ENCODE measurements at places on chromosomes 12 and 14.
A peak's percentile ranks its signal among the peaks of the same experiment; 100 is the strongest.

GRCh38 chr12:117803001-117803400 lies 165.8 kb downstream of the KSR2 start:
- no peak for DNase-seq

DNA sequence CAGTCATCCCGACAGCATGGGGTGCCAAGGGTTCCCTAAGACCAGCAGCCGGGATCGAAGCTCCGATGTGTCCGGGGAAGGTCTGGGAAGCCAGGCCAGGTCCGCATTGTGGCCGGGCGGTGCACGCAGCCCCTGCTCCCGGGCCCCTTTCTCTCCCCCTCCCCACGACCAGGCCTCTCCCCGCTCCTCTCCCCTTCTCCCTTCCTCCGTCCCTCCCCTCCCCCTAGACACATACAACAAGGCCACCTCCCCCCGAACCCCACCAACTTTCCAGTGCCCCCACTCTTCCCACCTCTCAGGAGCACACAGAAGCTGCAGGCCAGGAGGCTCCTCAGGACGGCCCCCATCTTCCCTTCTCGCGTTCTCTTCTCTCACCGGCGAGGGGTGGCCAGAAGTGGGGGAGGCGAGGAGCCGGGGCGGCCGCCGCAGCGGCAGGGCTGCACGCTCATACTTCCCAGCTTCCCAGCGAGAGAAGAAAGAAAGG lies 413 bp downstream of the LRP6 start:
- peak; percentile 10 for DNase-seq

- DNase-seq: no peak
Measured at GRCh38 chr14:103144085-103144484, 20.8 kb downstream of the TNFAIP2 start.

DNA sequence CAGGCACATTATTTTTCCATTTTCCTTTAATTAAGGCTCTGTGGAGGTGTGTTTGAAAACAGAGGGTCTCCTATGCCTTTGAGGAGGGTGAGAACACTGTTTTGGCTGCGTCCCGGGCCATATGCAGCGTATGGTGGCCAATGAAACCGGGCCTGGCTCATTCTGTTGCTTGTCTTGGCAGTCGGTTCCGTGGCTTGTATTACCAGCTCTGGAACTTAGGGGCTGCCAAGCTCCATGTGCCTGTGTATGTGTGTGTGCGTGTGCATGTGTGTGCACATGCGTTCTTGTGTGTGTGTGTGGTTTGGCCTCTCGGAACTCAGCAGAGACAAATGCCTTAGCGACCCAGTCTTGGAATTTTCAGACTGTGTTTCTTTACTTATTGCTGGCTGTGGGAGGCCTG lies 2.7 kb downstream of the JDP2 start:
- no peak for DNase-seq

DNA sequence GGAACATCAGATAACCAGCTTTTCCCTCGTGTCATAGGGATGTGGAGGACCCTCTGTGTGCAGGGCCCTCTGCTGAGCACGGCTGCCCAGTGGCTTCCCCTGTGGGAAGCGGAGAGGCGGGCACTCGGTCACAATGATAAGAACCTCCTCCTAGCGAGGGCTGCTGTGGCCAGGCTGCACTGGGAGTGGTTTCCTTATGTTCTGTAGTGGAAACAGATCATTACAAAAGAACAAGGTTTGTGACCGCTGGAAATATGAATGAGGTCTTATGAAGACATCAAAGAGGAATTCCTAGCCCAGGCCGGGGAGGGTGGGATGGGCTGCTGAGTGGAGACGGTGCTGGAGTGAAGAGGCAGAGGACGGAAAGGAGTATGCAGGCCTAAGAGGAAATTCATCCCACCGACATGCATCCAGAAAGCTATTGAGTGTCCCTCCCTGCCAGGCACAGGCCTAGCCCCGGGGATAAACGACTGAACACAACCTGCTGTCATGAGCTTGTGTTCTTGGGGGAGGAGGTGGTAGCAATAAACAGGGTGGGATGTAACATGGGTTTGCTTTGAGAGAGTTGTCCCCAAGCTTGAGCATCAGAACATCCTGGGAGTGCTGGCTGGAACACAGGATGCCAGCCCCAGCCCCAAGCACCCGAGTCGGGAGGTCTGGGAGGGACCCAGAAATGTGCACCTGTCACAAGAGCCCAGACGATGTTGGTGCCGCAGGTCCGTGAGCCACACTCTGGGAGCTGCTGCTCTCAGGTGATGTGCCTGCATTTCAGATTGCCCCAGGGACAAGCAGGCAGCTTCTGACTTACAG lies 37.5 kb downstream of the FZD10 start:
- DNase-seq: no peak

DNA sequence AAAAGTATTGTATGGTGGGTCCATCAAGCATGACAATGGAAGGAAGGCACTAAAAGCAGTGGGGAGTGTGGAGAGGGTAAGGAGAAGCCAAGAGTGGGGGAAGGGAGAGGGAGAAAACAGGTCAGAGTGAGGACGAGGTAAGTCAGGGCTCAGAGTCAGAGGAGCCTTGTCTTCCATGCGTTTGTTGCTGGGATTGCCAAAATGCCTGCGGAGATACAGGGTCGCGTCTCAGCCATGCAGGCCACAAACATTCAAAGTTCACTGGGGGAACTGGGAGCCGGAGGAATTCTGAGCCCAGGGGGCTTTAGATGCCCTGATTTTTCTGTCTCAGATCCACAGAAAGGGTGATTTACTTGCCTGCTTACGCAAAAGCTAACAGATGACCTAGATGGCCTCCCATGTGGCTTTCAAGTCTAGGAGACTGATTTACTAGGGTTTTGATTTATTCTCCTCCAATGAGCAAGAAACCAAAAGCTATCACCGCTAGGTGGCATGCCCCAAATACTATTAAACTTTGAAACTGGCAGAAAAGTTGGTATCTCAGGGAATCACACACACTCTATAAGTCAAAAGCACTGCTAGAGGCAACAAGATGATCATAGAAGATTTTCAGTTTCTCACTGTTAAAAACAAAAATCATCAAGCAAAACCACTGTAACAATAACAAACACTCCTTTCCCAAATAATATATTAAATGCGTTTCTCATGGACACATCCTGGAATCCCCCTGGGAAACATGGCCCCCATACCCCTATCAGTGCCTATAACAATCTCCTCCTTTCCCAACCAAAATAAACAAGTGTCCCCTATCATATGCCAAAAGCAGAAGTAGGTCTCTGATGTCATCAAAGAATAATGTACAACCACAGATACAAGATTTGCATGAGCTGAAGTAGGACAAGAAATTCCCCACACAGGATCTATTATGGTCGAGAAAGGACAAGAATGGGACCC lies 26.6 kb upstream of the MDM1 start:
- DNase-seq: peak; percentile 55

DNA sequence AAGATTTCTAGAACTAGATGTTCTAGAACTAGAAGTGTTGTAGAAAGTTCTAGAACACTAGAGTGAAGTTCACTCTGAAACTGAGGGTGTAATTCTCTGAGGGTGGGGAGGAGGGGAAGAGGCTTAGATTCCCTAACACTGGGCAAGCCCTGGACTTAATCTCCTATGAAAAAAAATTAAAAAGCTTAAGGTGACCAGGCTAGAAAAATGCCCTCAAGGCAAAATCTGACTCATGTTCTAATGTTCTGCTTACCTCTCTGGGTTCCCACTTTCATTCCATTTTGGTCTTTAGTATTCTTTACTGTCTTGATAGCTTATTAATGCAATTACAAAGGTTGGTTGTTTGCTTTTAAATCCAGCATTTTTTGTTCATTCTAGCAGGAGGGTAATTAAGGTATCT lies 101.5 kb downstream of the KICS2 start:
- no peak for DNase-seq

GRCh38 chr12:10553148-10553547 lies 47.5 kb downstream of the EIF2S3B start:
- DNase-seq: no peak

DNA sequence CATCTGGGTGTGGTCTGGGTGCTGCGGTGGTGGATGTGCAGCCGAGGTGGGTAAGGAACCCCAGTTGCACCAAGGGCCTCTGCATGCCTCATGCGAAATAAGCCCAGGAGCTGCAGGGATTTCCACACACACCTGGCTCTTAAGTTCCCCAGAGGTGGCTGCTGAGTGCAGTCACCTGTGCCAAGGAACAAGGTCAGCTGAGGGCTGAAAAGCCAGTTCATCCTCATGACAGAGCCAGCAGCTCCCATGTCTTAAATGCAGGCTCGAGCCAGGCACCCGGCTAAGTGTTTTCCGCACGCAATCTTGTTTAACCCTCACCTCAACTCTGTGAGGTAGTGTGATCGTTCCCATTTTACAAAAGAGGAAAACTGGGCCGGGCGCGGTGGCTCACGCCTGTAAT lies 9.7 kb downstream of the HVCN1 start:
- no peak for DNase-seq

DNA sequence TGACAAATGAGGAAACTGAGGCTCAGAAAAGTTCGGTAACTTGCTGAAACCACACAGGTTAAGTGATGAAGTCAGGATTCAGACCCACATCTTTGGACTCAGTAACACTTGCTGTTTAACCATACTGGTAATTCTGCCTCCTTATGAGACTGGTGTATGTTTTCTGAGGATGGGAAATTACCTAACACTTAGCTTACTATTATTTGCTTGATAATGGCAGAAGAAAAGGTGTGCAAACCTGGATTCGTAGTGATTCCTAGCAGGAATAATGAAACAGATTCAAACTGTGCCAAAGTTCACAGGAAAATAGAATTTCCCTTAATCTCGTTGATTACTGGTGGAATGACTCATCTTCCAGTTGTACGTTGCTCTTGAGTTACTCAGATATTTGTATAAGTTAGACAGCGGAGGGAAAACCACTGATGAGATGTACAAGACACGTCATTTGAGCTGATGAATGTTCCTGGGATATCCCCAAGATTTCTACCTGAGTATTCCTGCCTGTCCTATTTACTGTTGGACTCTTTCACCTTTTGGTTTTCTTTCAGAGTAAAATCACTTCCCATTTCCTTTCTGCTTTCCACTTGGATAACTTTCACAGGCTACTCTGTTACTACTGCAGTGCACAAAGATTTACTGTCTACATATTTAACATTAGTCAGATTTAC lies 37.5 kb downstream of the PRORP start:
- DNase-seq: no peak

- DNase-seq: no peak
Measured at GRCh38 chr12:51281202-51281924, 11.1 kb upstream of the SMAGP start.

GRCh38 chr14:49892301-49892635 lies 614 bp upstream of the ARF6 start:
- DNase-seq: peak; percentile 44

- DNase-seq: no peak
Measured at GRCh38 chr12:94141892-94142291, 6.5 kb upstream of the PLXNC1 start.

DNA sequence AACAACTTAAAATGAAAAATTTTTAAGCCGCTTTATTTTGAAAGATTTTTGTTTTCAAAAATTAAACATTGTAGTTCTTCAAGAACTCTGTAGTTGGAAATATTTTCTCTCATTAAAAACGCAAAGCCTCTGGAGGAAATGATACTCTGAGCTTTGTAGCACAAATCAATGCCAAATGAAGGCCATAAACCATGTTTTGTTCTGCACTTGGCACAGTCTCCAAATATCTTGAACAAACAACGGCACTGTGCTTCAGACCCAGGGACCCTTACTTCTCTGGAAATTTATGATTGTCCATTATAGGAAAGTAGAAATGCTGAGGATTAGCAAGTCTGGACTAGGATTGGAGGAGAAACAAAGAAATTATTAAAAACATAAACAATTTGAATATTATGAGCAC lies 160.8 kb upstream of the BMP4 start:
- DNase-seq: no peak

- DNase-seq: no peak
Measured at GRCh38 chr12:22729957-22730443, 105.0 kb downstream of the ETNK1 start.

GRCh38 chr14:96648506-96649326 lies 146.5 kb downstream of the PAPOLA start:
- no peak for DNase-seq

DNA sequence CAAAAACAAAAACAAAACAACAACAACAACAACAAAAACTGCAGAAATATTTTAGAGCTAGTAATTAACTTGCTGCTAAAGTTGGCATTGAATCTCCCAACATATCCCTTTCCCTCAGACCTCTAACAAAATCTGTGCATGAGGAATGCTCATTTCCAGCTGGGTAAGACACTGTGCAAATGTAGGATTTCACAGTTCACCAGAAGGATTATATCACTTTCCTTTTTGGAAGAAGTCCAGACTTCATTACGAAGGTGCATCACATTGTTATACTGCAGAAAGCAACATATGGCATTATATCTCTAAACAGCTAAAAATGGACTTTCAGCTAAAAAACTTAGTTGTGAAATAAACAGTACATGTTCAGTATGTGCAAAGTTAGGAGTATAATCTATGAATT lies 341.8 kb downstream of the FSCB start:
- no peak for DNase-seq

GRCh38 chr14:86780461-86780860 lies 1212.5 kb downstream of the GALC start:
- DNase-seq: no peak

DNA sequence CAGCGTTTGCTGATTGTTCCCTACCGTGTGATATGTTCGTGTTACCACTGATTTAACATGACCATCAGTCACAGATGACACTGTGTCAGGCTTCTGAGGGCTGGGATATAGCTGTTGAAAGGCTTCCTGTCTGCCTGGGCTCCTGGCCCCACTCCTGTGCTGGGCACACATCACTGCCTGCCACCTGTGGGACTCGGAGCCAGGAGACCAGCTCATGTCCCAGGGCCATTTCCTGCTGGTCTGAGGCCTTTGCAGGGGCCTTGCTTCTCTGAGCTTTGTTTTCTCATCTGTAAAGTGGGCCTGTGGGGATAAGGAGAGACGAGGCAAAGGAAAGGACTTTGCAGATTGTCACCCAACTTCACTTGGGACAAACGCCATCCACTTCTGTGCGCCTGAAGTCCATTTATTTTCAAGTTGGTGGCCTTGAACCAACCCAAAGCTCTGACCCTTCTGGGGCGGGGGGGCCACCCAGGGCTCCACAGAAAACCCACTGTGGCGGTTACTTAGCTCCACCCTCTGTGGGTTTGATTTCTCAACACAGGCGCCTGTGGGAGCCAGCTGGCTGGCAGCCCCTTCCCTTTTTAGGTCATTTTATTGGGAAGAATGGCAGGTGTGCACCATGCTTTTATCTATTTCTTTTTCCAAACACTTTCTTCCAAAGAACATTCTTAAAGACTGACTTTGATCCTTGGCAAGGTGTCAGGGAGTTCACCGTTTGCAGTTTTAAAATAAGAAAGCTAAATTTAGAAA lies 54.1 kb downstream of the BEGAIN start:
- no peak for DNase-seq

- no peak for DNase-seq
Measured at GRCh38 chr12:121996945-121997612, 24.6 kb upstream of the BCL7A start.

- DNase-seq: no peak
Measured at GRCh38 chr12:67964456-67964855, 24.8 kb upstream of the IFNG-AS1 start.

- DNase-seq: no peak
Measured at GRCh38 chr12:58710901-58711300, 209.4 kb downstream of the LRIG3 start.

- DNase-seq: no peak
Measured at GRCh38 chr12:92871116-92871515, 58.0 kb downstream of the EEA1 start.

- DNase-seq: no peak
Measured at GRCh38 chr12:120760349-120761254, 35.0 kb downstream of the ACADS start.

GRCh38 chr14:41313196-41313595 lies 293.5 kb upstream of the LRFN5 start:
- no peak for DNase-seq

- no peak for DNase-seq
Measured at GRCh38 chr12:50390316-50390741, 6.1 kb downstream of the FAM186A start.

GRCh38 chr12:111978545-111978944 lies 34.4 kb downstream of the TMEM116 start:
- no peak for DNase-seq
